Hematopoietic multipotent progenitor cell treated with erythropoietin and hydrocortisone succinate and interleukin-3 and kit ligand, for 4 days (in vitro differentiated cells): ENCODE measurements at places on chromosomes 16 and 17.

GRCh38 chr16:49921791-49922456 lies 66.0 kb upstream of the ZNF423 start:
- DNase-seq: peak; percentile 73

DNA sequence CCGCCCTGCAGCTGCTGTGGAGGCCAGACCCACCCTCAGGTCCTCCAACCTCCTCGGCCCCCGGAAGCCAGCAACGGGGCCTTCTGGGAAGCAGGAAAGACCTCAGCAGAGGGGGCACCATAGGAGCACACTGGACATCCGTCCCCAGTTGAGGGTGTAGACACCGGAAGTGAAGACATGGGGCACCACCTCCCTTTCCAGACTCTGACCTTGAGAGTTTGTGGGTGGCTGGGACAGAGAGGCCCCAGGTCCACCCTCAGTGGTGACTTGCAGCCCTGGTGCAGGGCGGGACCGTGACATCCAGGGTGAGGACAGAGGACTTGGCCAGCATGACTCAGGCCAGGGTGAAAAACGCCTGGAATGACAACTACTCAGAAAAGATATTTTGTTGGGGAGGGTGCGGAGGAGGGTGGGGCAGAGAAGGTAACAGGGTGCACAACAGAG lies 19.9 kb downstream of the CEP295NL start:
- peak; percentile 84 for DNase-seq

DNA sequence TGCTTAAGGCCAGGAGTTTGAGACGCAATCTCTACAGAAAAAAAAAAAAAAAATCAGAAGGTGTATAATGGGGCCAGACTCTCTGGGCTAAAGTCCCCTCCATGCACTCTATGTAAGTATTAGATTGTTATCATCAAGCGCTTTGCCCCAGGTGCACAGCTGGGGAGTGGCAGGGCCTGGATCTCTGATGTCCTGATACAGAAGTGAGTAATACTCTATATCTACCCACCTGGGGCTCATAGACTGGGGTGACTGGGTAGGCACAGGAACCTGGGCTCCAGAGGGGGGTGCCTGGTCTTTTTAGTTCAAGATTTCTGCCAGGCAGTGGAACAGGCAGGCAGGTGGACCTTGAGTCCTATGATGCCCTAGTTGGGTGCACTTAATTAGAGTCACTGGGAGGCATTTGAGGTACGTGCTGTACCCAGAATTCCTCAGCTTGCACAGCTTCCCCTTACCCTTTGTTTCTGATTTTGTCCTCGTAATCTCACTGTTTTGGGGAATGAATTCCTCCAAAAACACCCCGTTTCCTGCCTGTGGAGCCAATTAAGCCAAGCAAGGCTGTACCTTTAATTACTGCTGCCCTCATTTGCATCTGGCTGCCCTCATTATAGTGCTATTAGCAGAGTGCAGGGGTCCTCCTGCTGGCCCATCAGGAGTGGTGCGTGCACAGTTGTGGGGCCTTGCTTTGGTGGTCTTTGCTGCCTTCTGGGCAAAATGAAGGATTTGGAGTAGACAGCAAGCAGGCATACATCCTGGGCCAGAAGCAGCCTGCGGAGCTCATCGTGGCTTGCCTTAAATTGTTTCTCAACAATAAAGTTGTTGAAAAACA lies 239.0 kb downstream of the SNX29 start:
- DNase-seq: peak; percentile 67

DNA sequence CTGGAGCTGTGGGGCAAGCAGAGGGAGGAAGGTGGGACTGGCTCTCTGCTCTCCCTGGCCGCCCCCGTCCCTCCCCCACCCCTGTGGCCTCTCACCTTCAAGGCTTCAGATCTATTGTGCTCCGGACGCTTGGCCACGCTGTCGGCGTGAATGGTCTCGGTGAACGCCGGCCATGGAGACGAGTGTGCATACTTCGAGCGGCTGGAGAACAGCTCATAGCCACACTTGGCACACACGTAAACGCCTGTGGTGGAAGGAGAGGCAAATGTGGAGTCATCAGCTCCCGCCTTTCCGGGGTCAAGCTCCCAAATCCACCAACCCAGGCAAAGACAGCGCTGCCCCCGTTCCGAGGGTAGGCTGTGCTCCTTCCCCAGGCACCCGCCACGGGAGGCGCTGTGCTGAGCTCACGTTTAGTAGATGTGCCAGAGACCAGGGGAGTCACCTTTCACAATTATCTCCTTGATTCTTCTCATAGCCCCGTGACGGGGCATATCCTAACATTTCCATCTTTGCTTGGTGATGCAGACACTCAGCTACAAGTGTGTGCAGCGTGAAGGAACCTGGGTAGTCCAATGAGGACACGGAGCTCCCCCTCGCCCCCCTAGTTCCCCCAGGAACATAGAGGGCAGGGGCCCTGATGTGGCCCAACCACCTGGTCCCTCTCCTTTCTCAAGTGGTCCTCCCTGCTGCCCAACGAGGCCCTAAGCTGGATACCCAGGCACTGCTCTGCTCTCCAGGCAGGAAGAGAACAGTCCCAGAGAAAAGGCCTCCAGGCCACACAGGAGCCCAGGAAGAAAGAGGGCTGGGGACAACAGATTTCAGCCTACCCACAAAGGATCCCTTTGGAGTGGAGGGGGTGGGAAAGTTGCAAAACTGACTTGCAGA lies 1.6 kb downstream of the MSRB1 start:
- no peak for DNase-seq

- DNase-seq: no peak
Measured at GRCh38 chr16:46783800-46784199, 35.7 kb upstream of the MYLK3 start.

GRCh38 chr16:20822521-20823325 lies 16.4 kb downstream of the REXO5 start:
- DNase-seq: peak; percentile 52

DNA sequence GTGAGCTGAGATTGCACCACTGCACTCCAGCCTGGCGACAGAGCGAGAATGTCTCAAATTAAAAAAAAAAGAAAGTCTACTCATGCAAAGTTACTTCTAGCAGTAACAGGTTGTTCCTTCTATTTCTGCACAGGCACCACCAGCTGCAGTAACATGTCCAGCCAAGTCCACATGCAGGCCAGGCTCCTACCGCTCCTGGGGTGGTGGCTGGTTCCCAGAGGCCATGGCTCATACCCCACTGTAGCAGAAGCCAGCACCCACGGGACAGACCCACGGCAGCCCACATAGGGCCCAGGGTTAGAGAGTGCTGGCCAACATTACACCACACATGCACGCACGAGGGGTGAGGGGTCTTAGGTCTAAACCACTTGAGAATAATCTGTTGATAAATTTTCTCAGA lies 26.7 kb upstream of the TRAP1 start:
- no peak for DNase-seq

DNA sequence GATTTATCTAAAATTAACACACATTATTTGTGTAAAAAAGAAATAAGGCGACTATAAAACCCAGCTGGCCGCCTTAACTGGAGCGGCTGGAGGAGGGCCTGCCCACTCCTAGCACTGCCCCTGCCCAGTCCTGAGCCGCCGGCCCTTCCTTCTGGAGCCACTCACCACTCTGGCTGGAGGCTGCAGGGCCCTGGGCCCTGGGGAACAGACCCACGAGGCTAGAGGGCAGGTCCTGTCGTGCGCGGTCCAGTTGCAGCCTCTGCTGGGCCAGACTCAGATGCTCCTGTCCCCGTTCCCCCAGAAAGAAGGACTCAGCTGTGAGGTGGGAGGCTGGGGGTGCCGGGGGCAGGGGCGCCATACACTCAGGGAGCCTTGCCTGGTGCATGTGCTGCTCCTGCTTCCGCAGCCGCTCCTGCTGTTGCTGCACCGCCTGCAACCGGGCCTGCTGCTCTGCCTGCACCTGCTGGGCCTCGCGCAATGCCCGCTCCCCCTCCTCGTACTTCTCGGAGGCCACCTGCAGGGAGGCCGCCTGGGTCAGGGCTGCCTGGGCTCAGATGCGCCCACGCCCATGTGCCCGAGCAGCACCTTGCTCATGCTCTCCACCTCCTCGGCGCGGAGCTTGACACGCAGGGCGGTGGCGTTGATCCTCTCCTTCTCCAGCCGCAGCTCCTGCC lies 9.0 kb upstream of the MRPL38 start:
- DNase-seq: no peak

DNA sequence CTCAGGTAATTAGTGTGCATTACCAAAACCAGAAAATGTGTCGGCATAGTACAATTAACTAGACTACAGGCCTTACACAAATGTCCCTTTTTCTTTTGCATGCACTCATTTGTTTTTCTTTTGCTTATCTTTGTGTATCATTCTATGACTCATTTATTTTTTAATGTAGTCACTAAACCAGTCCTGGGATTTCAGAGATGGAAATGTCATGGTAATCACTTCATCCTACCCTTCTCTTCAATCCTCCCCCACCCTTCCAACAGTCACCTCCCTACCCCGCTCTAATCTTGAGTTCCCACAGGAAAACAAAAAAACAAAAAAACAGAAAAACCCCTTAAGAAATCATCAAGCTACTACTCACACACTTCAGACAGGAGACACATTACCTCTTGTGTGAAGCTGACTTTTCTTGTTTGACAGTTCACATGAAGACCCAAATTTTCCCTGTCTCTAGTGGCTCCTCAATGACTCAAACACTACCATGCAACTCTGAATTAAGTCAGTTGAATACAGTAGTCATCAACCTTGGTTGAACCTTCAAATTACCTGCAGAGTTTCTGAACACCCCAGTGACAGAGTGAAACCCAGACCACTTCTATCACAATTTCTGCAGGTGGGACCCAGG lies 242.4 kb upstream of the SALL1 start:
- DNase-seq: no peak
